Fibroblast of skin of left quadriceps (primary cell): ENCODE measurements at places on chromosomes 7 and 10.

GRCh38 chr7:102005933-102006480 lies 188.6 kb downstream of the CUX1 start:
- DNase-seq, result no peak

- DNase-seq, result no peak
Observed at GRCh38 chr10:29266641-29267040, 22.2 kb upstream of the LYZL1 start.

DNA sequence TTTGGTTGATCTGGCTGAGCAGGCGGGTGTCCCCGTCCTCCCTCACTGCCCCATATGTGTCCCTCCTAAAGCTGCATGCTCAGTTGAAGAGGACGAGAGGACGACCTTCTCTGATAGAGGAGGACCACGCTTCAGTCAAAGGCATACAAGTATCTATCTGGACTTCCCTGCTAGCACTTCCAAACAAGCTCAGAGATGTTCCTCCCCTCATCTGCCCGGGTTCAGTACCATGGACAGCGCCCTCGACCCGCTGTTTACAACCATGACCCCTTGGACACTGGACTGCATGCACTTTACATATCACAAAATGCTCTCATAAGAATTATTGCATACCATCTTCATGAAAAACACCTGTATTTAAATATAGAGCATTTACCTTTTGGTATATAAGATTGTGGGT lies 26.9 kb upstream of the TRIM56 start:
- DNase-seq, result no peak

DNA sequence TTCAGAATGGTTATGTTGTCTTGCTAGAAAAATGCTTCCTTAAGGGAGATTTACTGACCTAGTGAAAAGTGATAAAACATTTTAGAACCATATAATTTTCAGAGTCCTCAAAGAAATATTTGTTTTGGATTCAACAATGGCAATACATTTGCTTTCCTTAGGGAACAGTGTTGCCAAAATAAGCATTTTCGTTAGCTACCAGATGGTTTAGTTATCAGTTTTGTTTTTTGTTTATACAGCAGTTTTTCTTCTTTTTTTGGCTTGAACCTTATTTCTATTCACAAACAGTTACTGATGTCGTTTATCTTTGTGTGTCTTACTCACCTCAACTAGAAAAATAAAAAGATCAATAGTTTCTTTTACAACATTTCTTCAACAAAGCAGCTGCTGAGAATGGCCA lies 48.6 kb downstream of the EXOC4 start:
- no peak for DNase-seq

- no peak for DNase-seq
Observed at GRCh38 chr10:43970717-43971116, 322.0 kb upstream of the ZNF32 start.

DNA sequence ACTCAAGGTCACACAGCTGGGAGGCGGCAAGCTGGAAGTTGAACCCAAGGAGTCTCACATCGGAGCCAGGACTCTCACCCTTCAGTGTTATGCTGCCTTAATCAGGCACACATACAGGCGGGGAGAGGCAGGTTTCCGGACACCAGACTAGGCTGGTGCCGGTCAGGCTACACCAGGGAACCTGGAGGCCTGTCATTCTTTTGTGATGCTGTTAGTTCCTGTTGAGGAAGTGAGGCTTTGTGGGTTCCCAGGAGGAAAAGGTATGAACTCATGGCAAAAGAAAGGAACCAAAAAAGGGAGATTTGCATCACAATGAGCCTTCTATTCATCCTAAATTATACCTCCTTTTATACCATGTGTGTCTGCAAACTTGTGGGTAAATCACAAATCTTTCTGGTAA lies 103.8 kb downstream of the TCF7L2 start:
- no peak for DNase-seq
